ENCODE measurements at places on chromosomes 12 and 14.

- DNase-seq, result no peak
Observed at GRCh38 chr14:26008290-26008689, 589.5 kb downstream of the NOVA1 start.

DNA sequence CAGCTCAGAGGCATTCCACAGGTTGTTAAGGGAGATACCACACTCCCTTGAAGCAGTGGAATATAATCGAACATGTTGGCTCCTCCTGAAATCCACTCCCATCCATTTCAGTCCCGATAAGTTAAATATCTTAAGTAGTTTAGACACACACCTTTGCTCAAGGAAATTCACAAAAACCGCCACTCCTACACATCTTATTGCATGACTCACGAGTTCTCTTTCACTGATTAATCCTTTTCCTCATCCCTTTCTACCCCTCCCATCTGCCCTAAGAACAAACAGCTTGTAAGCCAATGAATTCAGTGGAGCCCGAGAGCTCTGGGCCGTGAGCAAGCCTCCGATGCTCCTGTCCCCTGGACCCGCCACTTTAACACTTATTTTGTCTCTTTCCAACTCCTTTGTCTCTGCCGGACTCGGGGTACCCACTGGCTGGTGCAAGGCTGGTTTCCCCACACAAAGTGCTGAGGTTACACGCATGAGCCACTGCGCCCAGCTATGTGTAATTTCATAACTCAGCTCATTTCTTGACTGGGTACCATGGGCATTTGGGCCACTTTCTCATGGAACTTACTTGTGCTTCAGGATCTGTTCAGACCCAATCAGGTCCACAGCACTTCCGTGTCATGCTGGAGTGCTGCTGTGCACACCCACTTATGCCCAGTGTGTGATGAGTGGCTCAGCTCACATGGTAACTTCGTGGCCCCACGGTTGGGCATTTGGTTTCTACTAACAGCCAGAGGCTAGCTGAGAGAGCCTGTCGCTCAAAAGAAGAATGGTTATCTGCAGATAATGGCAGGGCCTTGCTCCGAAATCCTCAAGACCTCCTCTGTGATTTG lies 171.8 kb upstream of the ALG10B start:
- DNase-seq, result no peak

DNA sequence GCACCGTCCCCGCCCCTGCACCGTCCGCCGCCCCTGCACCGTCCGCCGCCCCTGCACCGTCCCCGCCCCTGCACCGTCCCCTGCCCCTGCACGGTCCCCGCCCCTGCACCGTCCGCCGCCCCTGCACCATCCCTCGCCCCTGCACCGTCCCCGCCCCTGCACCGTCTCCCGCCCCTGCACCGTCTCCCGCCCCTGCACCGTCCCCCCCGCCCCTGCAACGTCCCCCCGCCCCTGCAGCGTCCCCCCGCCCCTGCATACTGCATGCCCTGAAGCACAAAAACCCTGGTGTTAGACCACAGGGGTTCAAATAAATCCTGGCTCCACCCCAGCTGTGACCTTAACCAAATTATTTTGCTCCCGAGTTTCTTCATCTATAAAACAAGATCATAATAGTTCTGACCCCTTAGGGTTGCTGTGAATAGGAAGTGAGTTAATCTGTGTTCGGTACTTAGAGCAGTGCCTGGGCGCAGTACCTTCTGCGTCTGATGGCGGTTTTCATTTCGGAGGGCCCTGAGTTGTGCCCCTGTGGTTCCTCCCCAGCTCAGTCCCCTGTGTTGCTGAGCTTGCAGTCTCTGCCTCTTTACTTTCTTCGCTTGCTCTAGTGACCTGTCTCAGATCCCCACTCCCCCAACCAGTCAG lies 38.1 kb downstream of the ESRRB start:
- DNase-seq, result peak; percentile 56

- no peak for DNase-seq
Observed at GRCh38 chr14:89058697-89059096, 234.2 kb downstream of the TTC8 start.

DNA sequence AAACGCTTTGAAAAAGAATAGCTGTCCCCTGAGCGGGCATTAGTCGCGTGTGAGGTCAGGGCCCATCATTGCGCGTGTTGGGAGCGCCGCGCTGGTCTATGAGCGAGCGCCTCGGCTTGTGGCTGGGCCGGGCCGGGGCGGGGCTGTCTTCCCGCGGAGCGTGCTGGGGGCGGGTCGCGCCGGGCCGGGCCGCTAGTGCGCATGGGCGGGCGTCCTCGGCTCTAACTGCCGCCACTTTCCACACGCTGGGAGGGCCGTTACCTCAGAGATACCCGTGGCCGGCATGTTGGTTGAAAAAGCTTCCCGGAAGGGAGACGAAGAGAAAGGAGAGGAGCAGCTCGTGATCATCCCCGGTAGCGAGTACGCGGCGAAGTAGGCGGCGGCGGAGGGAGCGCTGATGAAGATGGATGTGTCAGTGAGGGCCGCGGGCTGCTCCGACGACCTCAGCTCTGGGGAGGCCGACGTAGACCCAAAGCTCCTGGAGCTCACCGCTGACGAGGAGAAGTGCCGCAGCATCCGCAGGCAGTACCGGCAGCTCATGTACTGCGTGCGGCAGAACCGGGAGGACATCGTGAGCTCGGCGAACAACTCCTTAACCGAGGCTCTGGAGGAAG lies at the start of gene EID3:
Gene EID3, plus strand, starts transcription at position 202 of the 614 bp plus-strand sequence. Its CDS starts 196 bp downstream, at position 398.
- DNase-seq, result peak; percentile 91
